T47D (cell line): ENCODE measurements at places on chromosomes 7 and 10.

- no peak for DNase-seq
Measured at GRCh38 chr10:118566911-118567310, 28.5 kb downstream of the PRLHR start.

GRCh38 chr7:144397086-144397485 lies 6.4 kb downstream of the NOBOX start:
- DNase-seq = no peak

DNA sequence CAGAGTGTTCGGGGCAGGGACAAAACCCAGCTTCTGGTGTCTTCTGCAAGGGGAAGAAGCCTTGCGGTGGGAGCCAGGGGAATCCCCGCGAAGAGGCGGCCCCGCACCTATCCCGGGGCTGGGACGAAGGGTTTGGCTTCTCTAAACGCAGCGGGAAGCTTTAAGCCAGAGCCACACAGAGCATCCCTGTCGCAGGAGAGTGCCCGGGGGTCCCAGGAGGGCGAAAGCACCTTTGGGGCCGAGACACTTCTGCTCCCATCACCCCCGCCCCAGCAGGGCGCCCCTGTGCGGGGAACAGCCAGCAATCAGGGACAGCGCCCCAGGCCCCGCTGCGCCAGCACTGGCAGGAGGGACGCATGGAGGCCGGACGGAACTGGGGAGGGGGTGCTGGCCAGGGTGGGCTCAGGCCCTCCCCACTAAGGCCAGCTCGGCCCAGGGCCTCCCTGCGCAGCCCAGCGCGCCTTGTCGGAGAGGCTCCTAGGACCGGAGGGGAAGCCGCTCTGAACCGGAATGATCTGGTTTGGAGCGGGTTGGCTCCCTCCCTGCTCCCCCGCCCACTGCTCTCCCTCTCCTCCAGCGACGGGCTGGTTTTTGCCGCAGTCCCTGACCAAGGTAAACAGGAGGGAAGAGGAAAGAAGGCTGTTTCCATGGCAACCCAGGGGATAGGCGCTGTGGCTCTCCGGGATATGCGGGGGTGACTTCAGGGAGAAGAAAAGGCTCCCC lies 63.9 kb downstream of the TMEM209 start:
- DNase-seq = no peak

GRCh38 chr7:78063758-78064157 lies 265.2 kb downstream of the PHTF2 start:
- no peak for DNase-seq
